ENCODE measurements at places on chromosomes 7 and 10.
A peak's percentile ranks its signal among the peaks of the same experiment; 100 is the strongest.

DNA sequence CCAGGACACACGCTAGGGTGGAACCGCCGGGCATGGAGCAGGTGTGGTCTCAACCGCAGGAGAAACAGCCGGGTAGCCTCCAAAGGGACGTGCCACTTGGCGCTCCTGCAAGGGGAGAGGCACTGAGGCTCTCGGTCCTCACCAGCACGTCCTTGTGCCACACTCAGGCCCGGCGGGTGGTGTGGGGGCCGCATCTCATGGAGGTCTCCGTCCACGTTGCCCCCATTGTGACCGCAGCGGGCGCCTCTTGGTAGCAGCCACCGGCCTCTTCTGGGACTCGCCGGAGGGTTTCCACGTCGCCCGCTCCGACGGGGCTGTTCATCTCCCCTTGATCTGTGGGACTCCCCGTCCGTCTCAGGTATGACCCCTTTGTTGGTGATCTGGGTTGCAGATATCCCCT, 49.2 kb upstream of the ELFN1 start:
- peak; percentile 21 for DNase-seq

GRCh38 chr7:15715435-15715834, 29.0 kb upstream of the MEOX2 start:
- DNase-seq, result no peak

DNA sequence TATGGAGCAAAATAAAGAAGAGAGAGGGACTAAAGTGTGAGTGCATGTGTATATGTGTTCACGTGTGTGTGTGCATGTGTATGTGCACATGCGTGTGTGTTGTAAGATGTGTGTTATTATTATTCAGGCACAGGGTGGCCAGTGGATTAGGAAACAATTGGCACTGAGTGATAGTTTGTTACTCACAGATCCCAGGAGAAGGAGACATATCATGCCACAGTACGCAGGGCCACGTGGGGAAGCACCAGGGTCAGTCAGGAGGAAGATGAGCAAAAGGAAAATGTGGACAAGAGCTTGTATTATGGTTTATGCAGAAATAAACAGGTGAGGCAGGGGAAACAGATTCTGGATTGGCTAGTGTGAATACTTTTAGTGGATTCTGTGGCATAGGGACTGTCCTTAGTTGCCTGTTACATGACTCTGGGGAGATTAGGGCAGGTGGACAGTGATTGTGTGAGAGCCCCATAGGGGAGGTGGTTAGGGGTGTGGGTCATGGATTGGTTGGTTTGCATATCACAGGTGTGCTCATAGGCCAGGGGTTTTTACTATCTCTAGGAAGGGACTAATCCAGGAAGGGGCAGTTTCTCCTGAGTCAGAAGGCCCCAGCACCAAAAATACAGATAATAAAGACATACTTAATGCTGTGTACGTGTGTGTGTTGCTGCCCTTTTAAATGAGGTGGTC, 90.0 kb downstream of the PLXDC2 start:
- DNase-seq, result no peak

- peak; percentile 41 for DNase-seq
Observed at GRCh38 chr7:71787513-71787912, 624.6 kb downstream of the CALN1 start.

Measured in D341Med (cell line).